ENCODE measurements at places on chromosomes 1 and 21. TPM values are rescaled to one million over a fixed set of nuclear protein-coding genes. Genes with fewer than 3 reads are reported as not detected.

TMEM269 gene
- 0.06 TPM for total RNA-seq

PADI1 gene
- not detected for total RNA-seq

CHML gene
- 5.3 TPM for total RNA-seq

GRCh38 chr21:44583089-44583799, 2.8 kb upstream of the KRTAP10-5 start:
- H3K4me1 ChIP-seq, result no peaks in the 10 kb centered on the region
- H3K27ac ChIP-seq, result no peak overlapping the region
- peak; percentile 80 for DNase-seq
- no peak overlapping the region for H3K4me3 ChIP-seq
- no peaks in the 10 kb centered on the region for H3K36me3 ChIP-seq

DNA sequence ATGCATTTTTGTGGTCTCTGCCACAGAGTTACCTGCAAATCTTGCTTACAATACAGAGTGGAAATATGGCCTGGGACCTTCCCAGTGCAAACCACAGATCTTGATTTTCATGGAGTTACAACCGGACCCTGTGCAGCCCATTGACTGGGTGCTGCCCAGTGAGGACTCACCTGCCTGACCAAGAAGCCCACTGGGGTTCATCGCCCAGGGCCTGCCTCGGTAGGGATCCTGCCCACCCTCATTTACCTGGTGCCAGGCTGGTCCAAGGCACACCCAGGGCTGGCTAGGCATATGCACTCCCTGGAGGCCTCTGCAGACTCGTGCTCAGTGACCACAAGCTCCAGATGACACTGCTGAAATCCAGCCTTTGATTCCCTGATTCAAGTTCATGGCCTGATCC, 572.7 kb downstream of the NPHP4 start:
- H3K27ac ChIP-seq, result no peak overlapping the region
- no peaks in the 10 kb centered on the region for H3K4me1 ChIP-seq
- DNase-seq, result no peak
- H3K27me3 ChIP-seq, result peaks cover 55% of the 10 kb centered on the region
- no peaks in the 10 kb centered on the region for H3K36me3 ChIP-seq

DNA sequence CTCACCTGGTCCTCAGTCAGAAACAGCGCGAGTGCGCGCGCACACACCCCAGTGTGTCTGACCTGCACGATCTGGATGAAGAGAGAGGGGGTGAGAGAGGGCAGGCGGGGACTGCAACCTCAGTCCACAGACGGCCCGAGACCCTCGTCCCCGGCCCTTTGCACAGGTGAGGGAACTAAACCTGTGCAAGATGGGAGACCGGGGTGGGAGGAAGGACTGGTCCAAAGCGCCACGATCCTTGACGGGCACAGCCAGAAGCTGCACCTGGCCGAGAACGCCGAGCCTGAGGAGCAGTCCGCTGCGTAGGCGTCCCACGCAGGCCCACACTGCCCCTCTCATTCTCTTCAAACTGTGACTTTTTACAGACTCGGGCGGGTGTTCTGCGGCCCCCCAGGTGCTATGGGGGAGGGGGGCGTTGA, 519 bp upstream of the IQCC start:
- peak overlapping the region; percentile 64 for H3K4me3 ChIP-seq
- no peaks in the 10 kb centered on the region for H3K27me3 ChIP-seq
- peak overlapping the region; percentile 66 for H3K27ac ChIP-seq
- peaks cover 28% of the 10 kb centered on the region for H3K4me1 ChIP-seq
- no peak for DNase-seq
- no peaks in the 10 kb centered on the region for H3K36me3 ChIP-seq

GRCh38 chr21:21039624-21040170, 41.5 kb downstream of the NCAM2 start:
- H3K36me3 ChIP-seq, result no peaks in the 10 kb centered on the region
- H3K27ac ChIP-seq, result no peak overlapping the region
- no peak overlapping the region for H3K4me3 ChIP-seq
- no peaks in the 10 kb centered on the region for H3K4me1 ChIP-seq
- DNase-seq, result no peak

- H3K27ac ChIP-seq, result no peak overlapping the region
- no peaks in the 10 kb centered on the region for H3K36me3 ChIP-seq
- H3K4me3 ChIP-seq, result no peak overlapping the region
These were observed 27.8 kb downstream of the SELL start for GRCh38 chr1:169683661-169684060.

- no peak overlapping the region for H3K4me3 ChIP-seq
- H3K36me3 ChIP-seq, result no peaks in the 10 kb centered on the region
- peaks cover 23% of the 10 kb centered on the region for H3K4me1 ChIP-seq
- no peak overlapping the region for H3K27ac ChIP-seq
- DNase-seq, result no peak
These were observed 12.4 kb downstream of the CDC14A start for GRCh38 chr1:100364697-100365096.

GRCh38 chr1:203476216-203476814, 709 bp downstream of the PRELP start:
- no peaks in the 10 kb centered on the region for H3K36me3 ChIP-seq
- H3K27me3 ChIP-seq, result no peaks in the 10 kb centered on the region
- peak overlapping the region; percentile 69 for H3K4me3 ChIP-seq
- peak overlapping the region; percentile 94 for H3K27ac ChIP-seq

- no peaks in the 10 kb centered on the region for H3K36me3 ChIP-seq
- no peak overlapping the region for H3K4me3 ChIP-seq
- peaks cover 67% of the 10 kb centered on the region for H3K4me1 ChIP-seq
- no peak for DNase-seq
These were observed 27.2 kb downstream of the PUM1 start for GRCh38 chr1:31038360-31038759.

- no peak overlapping the region for H3K4me3 ChIP-seq
- H3K36me3 ChIP-seq, result no peaks in the 10 kb centered on the region
- no peaks in the 10 kb centered on the region for H3K27me3 ChIP-seq
- no peak overlapping the region for H3K27ac ChIP-seq
- DNase-seq, result no peak
These were observed 59.9 kb upstream of the NHLH2 start for GRCh38 chr1:115900856-115901255.

DNA sequence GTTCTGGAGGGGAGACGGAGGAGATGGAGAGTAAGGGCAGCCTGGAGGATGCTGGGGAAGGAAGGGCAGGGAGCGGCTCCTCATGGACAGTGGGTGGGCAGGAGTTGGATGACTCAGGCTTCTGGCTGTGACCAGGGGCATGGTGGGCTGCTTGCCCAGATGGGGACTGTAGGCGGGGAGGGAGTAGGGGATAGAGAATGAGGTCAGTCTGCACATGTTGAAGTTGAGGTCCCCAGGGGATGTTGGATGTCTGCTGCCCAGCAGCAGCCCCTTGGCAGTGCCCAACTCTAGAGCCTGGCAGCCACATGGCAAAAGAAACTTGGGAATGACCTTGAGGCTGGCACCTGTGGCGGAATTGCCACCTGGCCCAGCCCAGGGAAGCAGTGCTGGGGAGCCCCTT, 6.4 kb downstream of the SELENON start:
- H3K4me3 ChIP-seq, result no peak overlapping the region
- peaks cover 77% of the 10 kb centered on the region for H3K4me1 ChIP-seq
- peak overlapping the region; percentile 57 for H3K27ac ChIP-seq
- peaks cover 42% of the 10 kb centered on the region for H3K36me3 ChIP-seq
- H3K27me3 ChIP-seq, result no peaks in the 10 kb centered on the region

GRCh38 chr1:6412896-6413295, 6.8 kb downstream of the HES2 start:
- H3K27ac ChIP-seq, result no peak overlapping the region
- H3K27me3 ChIP-seq, result no peaks in the 10 kb centered on the region
- H3K4me1 ChIP-seq, result no peaks in the 10 kb centered on the region
